Cardiac septum (tissue), 1 donor: ENCODE measurements at places on chromosomes 2 and 18. TPM values are rescaled to one million over a fixed set of nuclear protein-coding genes. Genes with fewer than 3 reads are reported as not detected.

ALK gene
- not detected for total RNA-seq

CCDC102B gene
- total RNA-seq = 8.1 TPM

SEPTIN10 gene
- 57.4 TPM for total RNA-seq

ANKRD62 gene
- not detected for total RNA-seq

PPM1B gene
- 68.4 TPM for total RNA-seq

EN1 gene
- total RNA-seq = 0.13 TPM
